ENCODE measurements at places on chromosomes 1 and 21. TPM values are rescaled to one million over a fixed set of nuclear protein-coding genes. Genes with fewer than 3 reads are reported as not detected.
A peak's percentile ranks its signal among the peaks of the same experiment; 100 is the strongest.

OR2T33 gene
- 0.08 TPM for total RNA-seq

DNA sequence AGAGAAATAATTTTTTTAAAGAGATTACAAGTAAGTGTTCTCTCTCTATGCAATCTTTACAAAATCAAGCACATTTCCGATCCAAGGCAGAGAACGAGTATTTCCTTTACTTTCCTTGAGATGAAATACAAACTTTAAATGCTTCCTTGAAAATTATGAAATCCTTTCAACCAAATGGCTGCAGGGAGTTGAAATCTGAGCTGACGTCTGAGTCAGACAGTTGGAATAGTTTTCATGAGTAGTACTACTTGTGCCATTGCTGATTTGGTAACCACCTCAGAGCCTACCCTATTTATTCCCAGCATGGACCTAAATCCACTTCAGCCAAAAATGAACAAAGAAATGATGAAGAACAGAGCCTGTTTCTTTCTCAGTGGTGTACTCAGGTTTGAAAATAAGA is 183.6 kb downstream of the GIPC2 start:
- DNase-seq, result peak; percentile 69

DNA sequence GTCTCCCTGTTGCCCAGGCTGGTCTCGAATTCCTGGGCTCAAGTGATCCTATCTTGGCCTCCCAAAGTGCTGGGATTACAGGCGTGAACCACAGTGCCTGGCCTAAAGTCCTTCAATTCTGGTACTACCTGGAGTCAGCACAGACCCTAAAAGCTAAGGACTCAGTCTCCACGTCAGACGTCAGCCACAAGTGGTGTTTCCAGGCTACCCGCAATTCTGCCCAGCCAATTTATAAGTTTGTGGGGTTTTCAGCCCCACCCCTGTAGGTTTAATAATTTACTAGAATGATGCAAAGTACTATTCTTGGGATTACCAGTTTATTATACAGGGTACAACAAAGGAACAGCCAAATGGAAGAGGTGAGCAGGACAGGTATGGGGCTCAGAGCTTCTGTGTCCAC is 10.6 kb upstream of the DIP2A start:
- DNase-seq, result no peak

- DNase-seq, result no peak
Observed at GRCh38 chr1:12016182-12016581, 3.1 kb upstream of the MIIP start.

DNA sequence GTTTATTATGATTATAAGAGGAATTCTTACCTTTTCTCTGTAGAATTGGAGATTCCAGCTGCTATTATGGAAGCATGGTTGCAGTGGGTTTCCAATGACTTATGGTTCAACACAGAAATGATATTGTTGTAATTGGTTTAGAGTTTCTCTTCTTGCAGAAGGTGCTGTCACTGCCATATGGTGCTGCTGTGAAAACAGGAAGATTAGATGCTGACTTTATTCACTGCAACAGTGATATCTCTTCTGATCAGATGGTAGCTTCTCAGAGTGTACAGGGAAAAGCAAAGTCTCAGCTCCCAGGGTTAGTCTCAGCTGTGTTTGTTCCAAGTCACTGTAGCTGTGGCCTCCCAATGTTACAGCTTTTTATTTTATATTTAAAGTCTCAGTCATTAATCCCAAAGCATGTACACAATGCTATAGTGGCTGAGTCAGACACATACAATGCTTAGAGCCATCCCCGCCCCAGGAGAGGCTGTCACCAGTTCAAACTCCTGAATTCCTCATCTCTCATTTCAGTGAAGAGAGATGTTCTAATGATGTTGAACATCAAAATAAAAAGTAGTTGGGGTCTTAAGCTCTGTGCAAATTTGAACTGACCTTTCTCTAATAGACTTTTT is 42.7 kb upstream of the RGS2 start:
- no peak for DNase-seq

DNA sequence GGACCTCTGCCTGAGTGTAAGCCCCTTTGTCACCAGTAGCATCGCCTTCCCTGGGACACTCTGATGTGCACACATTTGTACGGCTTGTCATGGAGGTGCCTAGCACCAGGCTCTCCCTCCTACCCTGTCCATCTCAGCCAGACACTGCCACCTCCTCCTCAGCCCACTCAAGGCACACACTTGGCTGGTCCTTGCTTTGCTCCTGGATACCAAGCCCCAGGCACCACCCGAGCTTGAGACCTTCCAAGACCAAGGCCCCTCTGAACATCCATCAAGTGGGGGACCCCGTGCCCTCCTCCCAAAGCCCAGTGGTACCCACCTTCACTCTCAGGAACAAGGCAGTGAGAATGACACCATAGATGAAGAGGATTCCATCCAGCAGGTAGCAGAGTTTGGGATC is 78.0 kb downstream of the CD247 start:
- DNase-seq, result no peak

DNA sequence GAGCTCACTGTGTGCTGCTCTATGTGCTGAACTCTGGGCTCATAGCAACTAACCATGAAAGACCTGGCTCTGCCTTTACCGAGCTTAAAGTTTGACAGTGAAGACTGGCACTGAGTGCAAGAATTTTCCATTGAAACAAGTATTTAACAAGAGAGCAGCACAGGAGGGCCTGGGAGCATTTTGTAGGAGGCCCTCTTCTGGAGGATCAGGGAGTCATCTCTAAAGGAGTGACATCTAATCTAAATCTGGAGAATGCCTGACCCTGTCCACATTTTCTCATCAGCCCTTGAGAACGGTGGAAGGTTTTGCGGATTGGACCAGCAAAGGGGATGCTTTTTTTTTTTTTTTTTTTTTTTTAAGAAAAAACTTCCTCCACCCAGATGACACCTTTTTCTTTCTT is 150.8 kb downstream of the ROR1 start:
- DNase-seq, result no peak
